Upper lobe of left lung (tissue), 6 donors: ENCODE measurements at places on chromosomes 2 and 18. TPM values are rescaled to one million over a fixed set of nuclear protein-coding genes. Genes with fewer than 3 reads are reported as not detected.

LRRC30 gene
- not detected for total RNA-seq

CCDC68 gene
- total RNA-seq: 37.7 TPM

USP14 gene
- total RNA-seq: 11.5 TPM

TNFAIP6 gene
- 8.1 TPM for total RNA-seq

DYNAP gene
- not detected for total RNA-seq

FAM228A gene
- 1.7 TPM for total RNA-seq

MOB4 gene
- 34.2 TPM for total RNA-seq

B3GNT7 gene
- total RNA-seq: 82.5 TPM

EPAS1 gene
- 440 TPM for total RNA-seq

KCNG2 gene
- 0.49 TPM for total RNA-seq

ALLC gene
- total RNA-seq: not detected

HRH4 gene
- 0.74 TPM for total RNA-seq

ANKRD23 gene
- total RNA-seq: 12.8 TPM

FRZB gene
- 0.39 TPM for total RNA-seq

SH3RF3 gene
- total RNA-seq: 21.0 TPM

PXDN gene
- 65.6 TPM for total RNA-seq

PTH2R gene
- 0.40 TPM for total RNA-seq

EPB41L3 gene
- 94.3 TPM for total RNA-seq

ROCK2 gene
- 57.9 TPM for total RNA-seq

SLC11A1 gene
- 1,666 TPM for total RNA-seq

ING5 gene
- total RNA-seq: 20.2 TPM

OTOF gene
- not detected for total RNA-seq

IL37 gene
- total RNA-seq: not detected

SMAD7 gene
- 54.0 TPM for total RNA-seq

SERPINB12 gene
- total RNA-seq: not detected
